ENCODE measurements at places on chromosomes 13 and 19.

DNA sequence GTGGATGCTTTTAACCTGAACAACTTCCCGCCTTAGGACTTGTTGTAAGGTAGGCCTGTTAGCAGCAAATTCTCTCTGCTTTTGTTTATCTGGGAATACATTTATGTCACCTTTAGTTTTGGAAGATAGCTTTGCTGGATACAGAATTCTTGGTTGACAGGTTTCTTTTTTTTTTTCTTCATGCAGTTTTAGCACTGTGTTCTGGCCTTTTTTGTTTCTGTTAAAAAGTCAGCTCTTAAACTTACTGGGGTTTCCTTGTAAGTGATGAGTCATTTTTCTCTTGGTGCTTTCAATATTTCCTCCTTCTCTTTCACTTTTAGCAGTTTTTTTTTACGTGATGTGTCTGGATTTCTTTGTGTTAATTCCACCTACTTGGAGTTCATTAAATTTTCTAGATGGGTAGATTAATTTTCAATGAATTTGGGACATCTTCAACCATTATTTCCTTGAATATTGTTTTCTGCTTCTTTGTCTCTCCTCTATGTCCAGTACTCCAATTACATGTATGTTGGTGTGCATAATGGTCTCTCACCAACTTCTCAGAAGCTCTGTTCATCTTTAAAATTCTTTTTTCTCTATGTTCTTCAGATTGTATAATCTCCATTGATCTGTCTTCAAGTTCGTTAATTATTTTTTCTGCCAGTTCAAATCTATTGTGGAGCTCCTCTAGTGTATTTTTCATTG lies 188.2 kb upstream of the ZNF536 start:
- no peak for DNase-seq

DNA sequence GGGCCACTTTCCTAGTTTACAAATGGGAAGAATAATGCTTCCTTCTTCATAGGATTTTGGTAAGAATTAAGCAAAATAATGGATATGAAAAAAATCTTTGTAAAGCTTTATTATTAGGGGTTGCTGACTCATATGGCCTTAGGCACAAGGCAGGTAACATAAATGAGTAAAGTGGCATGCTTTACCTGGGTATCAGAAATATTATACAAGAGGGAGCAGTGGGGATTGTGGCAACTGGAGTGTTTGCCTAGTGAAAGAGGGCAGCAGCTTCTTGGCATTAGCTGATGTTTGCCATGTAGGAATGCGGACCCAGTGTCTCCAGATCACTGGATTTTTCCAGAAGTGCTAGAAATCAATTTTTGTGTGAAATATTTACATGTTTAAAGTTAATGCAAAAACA lies 19.5 kb downstream of the WDFY2 start:
- DNase-seq: no peak

DNA sequence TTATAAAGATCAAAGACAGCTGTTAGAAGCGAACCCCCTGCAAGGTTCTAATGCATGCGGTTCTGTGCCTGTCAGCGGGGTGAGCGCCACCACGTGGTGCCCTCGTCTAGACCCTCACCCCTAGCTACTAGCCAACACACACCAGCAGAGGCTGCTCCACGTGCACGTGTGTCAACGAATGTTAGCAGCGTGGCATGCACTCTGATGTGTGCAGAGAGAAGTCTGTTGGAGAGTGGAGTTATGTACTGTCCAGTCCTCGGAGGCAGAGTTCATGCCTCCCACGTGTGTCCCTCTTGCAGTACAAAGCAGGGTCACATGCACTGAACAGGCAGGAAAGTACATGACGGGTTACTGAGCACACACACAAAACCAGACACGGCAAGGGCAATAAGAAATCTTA lies 75.0 kb upstream of the SLC15A1 start:
- DNase-seq: no peak

DNA sequence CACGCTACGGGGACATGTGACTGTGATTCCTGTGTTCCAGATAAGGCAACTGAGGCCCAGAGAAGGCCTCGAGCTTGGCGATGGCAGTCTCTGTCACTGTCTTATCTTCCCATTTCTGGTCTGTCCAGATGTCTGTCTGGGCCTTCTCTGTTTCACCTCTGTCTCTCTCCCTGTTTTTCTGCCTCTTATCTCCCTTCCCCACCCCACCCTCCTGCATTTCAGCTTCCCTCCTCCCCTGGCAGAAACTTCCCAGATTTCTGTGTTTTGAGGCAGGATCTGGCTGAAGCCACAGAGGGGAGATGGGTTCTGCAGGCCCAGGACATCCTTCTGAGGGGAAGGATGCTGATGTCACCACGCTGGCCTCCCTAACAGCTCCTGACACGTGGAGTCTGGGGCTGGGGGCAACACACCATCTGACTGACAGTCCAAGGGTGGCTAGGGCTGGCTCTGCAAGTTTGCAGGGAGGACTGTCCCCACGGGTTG lies 14.4 kb downstream of the PAK4 start:
- peak; percentile 2 for DNase-seq

DNA sequence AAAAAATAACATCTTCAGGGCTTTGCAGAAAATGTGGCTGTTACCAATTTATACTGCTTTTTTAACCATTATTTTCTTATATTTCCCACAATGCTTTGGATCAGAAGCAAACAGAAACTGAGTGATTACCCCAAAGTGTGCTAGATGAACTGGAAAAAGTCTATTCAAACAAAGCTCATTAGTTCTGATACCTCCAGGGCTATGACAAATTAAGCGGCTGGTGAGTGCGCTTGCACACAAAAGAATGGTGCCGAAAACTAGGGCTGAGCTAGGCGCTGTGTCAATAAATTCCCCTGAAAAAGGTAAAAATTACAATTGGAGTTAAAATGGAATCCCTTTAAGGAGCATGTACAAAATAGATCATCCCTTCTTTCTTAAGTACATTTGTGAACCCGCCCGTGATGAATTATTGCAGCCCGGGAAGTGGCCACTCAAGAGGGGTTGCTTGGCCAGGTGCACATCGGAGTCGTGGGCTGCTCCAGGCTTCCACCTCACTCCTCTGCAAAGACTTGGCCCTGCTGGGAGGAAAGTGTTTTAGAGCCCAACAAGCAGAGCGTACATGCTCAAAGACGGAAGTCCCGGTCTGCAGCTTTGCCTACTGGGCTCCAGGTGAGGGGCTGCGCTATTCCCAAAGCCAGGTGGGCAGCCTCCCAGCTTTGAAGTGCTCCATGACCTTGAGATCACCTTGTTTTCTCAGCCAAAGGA lies 164.0 kb upstream of the ZNF507 start:
- DNase-seq: no peak

DNA sequence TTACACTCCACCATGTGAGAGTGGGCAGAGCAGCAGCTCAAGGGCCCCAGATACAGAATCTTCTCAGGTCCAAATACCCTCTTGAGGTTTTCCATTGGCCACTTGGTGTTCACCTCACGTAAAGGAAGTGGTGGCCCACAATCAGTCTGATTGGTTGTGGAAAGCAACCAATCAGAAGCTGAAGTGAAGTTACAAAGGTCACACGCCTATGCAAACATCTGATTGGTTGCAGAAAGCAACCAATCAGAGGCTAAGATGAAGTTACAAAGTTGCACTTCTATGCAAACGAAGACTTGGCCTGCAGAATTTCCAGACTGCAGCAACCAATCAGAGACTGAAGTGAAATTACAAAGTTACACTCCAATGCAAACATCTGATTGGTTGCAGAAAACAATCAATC lies 14.3 kb upstream of the TM9SF2 start:
- no peak for DNase-seq

DNA sequence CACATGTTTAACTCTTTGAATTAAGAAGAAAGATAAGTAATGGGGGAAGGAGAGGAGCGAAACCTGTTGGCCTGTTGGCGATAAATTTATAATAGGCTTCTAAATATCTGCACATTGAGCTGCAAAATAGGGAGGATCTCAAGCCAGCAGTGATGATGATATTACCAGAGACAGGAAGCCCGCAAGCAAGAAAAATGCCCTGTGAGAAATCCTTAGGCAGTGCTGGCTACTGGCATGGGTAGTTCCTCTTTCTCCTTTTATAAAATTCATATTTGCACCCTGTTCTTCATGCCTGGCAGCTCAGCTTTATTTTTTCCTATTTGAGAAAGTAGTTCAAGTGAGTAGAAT lies 858 bp upstream of the USP12 start:
- no peak for DNase-seq

- no peak for DNase-seq
Observed at GRCh38 chr13:97141564-97142005, 80.5 kb upstream of the MBNL2 start.

- DNase-seq: peak; percentile 95
Observed at GRCh38 chr19:46299004-46299509, 2.2 kb downstream of the HIF3A start.

DNA sequence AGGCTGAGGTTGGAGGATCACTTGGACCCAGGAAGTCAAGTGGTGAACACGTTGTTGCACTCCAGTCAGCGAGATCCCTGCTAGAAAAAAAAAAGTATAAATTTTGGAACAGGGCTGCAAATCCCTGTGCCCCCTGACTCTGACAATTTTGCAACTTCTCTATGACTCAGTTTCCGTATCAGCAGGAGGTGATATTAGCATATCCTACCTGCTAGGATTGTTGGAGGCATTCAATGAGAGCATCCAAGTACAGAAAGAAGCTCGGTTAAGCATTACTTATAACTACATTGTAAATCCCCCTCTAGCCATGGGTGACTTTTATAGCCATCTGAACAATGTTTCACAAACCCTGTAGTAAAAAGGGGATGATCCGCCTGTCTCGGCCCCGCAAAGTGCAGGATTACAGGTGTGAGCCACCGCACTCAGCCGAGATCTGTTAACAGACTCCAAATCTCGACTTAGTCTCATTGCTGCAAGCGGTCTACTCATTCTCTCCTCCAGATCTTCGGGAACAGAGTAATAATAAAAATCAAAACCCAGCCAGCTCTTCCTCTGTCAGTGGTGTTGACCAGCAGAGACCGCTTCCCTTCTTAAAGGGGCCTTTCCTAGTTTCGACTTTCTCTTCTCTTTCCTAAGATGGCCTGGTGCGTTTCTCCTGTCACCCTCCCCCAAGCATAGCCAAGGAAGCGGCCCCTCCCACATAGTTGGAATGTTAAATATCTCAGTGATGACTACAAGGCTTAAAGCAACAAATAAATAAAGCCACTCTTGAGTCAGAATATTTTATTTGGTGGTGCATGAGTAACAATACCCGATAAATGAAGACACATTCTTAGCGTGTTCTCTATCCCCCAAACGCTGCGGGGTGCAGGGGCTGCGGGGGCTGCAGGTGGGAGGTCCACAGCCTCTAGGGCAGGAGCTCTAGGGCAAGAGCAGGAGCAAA lies 10.3 kb upstream of the BICRA start:
- DNase-seq: no peak

- no peak for DNase-seq
Observed at GRCh38 chr19:2691951-2692350, 10.5 kb downstream of the GNG7 start.
